ENCODE measurements at places on chromosomes 1 and 21. TPM values are rescaled to one million over a fixed set of nuclear protein-coding genes. Genes with fewer than 3 reads are reported as not detected.

DNA sequence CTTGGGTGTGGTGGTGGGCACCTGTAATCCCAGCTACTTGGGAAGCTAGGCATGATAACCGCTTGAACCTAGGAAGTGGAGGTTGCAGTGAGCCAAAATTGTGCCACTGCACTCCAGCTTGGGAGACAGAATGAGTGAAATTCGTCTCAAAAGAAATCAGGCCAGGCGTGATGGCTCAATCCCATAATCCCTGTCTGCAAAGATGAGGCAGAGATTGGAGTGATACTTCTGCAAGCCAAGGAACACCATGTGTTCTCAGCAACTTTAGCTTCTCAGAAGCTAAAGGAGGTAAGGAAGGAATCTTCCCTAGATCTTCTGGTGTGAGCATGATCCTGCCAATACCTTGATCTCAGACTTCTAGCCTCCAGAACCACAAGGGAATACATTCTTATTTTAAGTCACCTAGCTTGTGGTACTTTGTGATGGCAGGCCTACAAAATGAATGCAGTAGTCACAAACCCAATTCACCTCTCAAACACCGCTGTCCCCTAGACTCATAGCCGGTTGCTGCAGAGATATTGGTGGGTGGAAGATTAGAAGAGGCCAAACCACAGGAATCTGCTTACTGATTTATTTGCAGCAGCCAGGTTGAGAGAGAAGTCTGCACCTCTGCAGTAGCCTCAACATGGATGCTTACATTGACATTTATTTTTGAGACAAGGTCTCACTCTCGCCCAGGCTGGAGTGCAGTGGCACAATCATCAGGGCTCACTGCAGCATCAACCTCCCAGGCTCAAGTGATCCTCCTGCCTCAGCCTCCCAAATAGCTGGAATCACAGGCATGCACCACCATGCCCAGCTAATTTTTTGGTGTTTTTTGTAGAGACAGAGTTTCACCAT, 18.6 kb downstream of the L1TD1 start:
- DNase-seq: no peak

Gene C8A
- not detected for total RNA-seq

GRCh38 chr1:22253012-22253790, 110.3 kb upstream of the WNT4 start:
- no peak for DNase-seq

DNA sequence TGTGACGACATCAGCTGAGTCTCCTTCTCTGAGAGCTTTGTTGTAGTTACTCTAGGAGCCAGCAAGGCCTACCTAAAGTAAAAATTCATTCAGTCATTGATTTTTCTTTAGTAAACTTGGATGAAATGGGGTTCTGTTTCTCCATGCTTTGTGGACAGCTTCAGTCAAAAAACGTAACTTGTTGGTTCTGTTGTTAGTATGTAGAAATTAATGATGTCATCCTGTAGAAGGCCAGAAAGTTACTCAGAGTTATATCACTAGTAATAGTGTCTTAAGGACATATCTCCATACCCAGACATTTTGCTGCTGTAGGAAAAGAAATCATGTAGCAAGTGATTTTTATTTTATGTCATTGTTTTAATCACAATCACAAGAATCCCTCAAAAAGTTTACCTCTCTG, 43.0 kb downstream of the KDM1A start:
- no peak for DNase-seq

DNA sequence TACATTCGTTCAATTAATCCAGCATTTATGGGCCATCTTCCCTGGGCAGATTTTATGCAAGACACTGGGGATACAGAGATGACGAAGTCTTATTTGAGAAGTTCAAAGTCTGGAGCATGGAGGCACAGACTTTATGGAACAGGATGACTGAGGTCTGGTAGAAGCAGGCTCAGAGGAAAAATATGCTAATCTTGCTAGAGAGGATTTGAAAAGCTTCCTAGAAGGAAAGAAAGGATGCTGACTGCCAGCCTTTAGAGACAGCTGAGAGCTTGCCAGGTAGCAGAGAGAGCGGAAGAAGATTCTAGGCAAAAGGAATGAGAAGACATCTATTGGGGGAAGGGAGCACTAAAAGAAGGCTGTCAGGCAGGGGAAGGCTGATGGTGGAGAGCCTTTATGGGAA, 75.5 kb upstream of the ATP5PO start:
- DNase-seq: no peak

GRCh38 chr1:160020196-160020595, 11.6 kb downstream of the PIGM start:
- no peak for DNase-seq

DNA sequence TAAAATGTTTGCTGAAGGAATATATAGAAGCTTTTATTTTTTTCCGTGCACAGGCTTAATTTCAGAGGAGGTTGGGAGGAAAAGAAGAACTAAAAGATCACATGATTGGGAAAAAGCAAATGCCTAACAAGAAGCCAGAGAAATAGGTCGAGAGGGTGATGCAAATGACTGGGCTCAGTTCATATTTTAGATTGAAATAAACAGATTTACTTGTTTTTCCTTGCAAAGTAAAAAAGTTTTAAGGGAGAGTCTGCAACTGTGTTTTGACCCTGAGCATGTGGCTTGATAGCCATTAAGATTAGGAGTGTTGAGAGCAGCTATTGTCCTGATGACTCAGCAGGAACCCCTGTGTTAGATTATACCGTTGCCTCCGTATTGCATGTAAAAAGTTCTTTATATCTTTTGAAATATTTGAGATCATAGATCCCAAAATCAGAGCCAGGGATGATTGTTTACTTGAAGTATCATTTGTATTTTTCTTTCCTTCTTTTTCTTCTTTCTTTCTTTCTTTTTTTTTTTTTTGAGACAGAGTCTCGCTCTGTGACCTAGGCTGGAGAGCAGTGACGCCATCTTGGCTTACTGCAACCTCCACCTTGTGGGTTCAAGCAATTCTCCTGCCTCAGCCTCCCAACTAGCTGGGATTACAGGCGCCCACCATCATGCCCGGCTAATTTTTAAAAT, 20.2 kb downstream of the CLIC4 start:
- DNase-seq: no peak

Gene C1orf74
- total RNA-seq: 0.56 TPM

GRCh38 chr1:16148329-16149092, 7.4 kb downstream of the EPHA2 start:
- no peak for DNase-seq

Gene CFAP74
- total RNA-seq: not detected

DNA sequence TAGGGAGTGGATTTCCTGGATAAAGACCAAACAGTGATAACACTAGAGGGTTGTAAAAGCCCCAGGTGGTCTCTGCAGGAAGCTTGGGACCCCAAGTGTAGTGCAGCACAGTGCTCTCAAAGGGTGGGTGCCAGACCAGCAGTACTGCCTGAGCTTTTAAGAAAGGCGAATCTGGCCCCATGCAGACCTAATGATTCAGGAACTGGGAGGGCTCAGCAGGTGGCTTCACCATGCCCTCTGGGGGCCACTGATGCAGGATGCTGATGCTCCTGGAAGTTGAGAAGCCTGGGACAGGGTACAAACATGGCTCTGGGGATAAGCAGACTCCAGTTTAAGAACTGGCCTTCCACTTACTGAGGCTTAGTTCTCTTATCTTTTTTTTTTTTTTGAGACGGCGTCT, 29.1 kb upstream of the NEK2 start:
- no peak for DNase-seq

Gene ERG
- 1.8 TPM for total RNA-seq

Gene INTS11
- 33.4 TPM for total RNA-seq

- no peak for DNase-seq
Observed at GRCh38 chr1:22729912-22730311, 19.3 kb downstream of the EPHB2 start.

DNA sequence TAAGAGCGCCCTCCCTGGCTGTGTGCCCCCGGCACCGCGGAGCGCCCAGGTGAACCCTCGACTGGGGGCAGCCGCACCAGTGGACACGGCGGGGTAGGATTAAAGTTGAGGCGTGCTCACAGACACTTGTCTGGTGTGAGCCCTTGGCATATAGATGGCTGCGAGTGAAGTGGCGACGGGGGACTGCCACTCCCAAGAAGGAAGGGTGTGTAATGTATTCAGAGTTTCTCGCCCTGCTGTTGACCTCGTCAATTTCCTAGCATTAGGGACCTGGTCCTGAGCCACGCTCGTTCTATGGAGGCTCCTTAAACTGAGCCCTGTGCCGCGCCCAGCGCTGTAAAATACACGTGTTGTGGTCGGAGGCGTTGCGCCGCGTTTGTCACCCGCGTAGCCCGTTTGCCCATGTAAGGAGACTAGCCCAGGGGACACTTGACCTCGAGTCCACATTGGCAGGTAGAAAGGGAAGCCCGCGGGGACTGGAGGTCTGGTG, 554 bp downstream of the EVA1C start:
- peak; percentile 50 for DNase-seq
